ENCODE measurements at places on chromosomes 2 and 18.

DNA sequence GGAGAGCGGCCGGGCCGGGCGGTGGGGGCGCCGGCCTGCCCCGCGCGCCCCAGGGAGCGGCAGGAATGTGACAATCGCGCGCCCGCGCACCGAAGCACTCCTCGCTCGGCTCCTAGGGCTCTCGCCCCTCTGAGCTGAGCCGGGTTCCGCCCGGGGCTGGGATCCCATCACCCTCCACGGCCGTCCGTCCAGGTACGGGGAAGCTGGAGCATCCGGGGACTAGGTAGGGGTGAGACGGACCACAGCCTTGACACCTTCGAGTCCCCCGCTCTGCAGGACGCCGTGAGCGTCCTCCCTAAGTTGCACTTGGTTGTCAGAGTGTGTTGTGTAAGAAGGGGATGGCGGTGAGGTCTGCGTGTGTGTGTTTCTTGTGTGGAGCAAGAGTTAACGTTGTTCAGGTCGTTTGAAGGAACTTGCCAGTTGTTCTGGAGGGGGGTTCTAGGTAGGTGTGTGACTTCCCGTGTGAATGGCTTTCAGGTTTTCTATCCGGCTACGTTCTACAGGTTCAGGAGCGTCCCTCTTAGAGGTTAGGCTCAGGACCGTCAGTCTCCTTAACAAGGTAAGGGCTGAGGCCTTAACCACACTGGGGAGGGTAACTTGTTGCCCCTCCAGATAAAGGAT, 393 bp downstream of the IL1R1 start:
- DNase-seq, result no peak

GRCh38 chr2:206472094-206472493, 28.8 kb downstream of the ADAM23 start:
- no peak for DNase-seq

DNA sequence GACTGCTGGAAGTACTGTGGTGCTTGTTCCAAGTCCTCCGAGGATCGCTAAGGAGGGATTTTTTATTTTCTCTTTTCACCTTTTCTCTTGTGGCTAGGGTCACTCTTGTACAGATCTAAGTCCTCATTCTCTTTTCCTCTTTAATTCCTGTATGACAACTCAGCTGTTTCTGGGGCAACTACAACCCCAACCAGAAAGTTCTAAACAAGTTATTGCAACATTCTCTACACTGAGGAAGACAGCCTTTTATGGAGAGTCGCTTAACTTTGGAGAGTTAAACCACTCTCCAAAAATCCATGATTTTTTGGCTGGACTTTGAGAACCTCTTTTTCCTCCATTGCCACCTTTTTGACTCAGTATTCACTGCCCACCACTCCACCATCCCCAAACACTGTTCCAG, 74.0 kb upstream of the SESTD1 start:
- no peak for DNase-seq

- DNase-seq, result no peak
Observed at GRCh38 chr2:41937921-41938708, 109.7 kb upstream of the PKDCC start.
